ENCODE measurements at places on chromosomes 4 and X. TPM values are rescaled to one million over a fixed set of nuclear protein-coding genes. Genes with fewer than 3 reads are reported as not detected.

The MAGEB17 gene
- total RNA-seq, result 0.50 TPM

The HGFAC gene
- not detected for total RNA-seq

The NPY1R gene
- total RNA-seq, result 2.4 TPM

The ABLIM2 gene
- total RNA-seq, result 9.5 TPM

The BLTP1 gene
- 82.2 TPM for total RNA-seq

The DCAF12L2 gene
- 1.0 TPM for total RNA-seq

The BEND2 gene
- total RNA-seq, result not detected

The CENPI gene
- total RNA-seq, result 1.7 TPM

The FGFBP1 gene
- 0.52 TPM for total RNA-seq

The MBNL3 gene
- total RNA-seq, result 3.2 TPM

The DSPP gene
- total RNA-seq, result not detected

The GABRG1 gene
- total RNA-seq, result not detected

The MAGEE2 gene
- not detected for total RNA-seq

The S100P gene
- not detected for total RNA-seq

The ZNF185 gene
- 3.0 TPM for total RNA-seq

The ZFX gene
- total RNA-seq, result 75.6 TPM

The SPANXN3 gene
- not detected for total RNA-seq

The DGAT2L6 gene
- not detected for total RNA-seq

The SLC4A4 gene
- total RNA-seq, result 1.2 TPM

The UCP1 gene
- total RNA-seq, result not detected

The CT45A5 gene
- total RNA-seq, result not detected

The SYP gene
- total RNA-seq, result 4.5 TPM

The STBD1 gene
- 30.2 TPM for total RNA-seq

The CXCL6 gene
- total RNA-seq, result not detected

The ZNF630 gene
- total RNA-seq, result 5.4 TPM

The SLIT2 gene
- 101 TPM for total RNA-seq

The DCAF4L1 gene
- 0.19 TPM for total RNA-seq

The CSTF2 gene
- 7.6 TPM for total RNA-seq

The PDHA1 gene
- total RNA-seq, result 78.7 TPM

The SCML2 gene
- 0.99 TPM for total RNA-seq
